Hindlimb muscle (tissue), 1 donor: ENCODE measurements at places on chromosomes 12 and 14.

GRCh38 chr14:34175574-34175973, 224.7 kb upstream of the EGLN3 start:
- DNase-seq = no peak

- no peak for DNase-seq
Measured at GRCh38 chr14:64688031-64688430, 16.2 kb upstream of the PLEKHG3 start.

GRCh38 chr12:64531665-64532334, 78.5 kb upstream of the RASSF3 start:
- DNase-seq = no peak

GRCh38 chr12:130027798-130028197, 124.0 kb upstream of the TMEM132D start:
- no peak for DNase-seq

DNA sequence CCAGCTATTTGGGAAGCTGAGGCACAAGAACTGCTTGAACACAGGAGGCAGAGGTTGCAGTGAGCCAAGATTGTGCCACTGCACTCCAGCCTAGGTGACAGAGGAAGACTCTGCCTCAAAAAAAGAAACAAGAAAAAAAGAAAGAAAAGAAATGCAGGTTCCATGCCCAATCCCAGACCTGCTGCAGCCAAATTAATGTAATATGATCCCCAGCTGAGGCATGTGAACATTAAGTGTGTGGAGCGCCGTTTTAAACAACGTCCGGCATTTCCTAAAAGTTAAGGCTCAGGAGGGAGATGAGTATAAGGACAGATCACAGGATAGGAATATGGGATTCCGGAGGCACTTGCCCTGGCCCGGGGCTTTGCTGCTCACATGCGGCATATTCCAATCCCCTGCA, 162.9 kb downstream of the KSR2 start:
- DNase-seq = no peak

GRCh38 chr12:51620448-51620847, 29.4 kb downstream of the SCN8A start:
- DNase-seq = no peak

GRCh38 chr14:69471436-69471835, 13.1 kb upstream of the PLEKHD1 start:
- no peak for DNase-seq
